Aorta (tissue), 5 donors: ENCODE measurements at places on chromosomes 1 and 21. TPM values are rescaled to one million over a fixed set of nuclear protein-coding genes. Genes with fewer than 3 reads are reported as not detected.

The ILF2 gene
- polyA plus RNA-seq: 67.0 TPM

The INKA2 gene
- not detected for polyA plus RNA-seq

The FGR gene
- 2.8 TPM for polyA plus RNA-seq

The MYOCOS gene
- not detected for polyA plus RNA-seq

The LRRC38 gene
- polyA plus RNA-seq: not detected

The LORICRIN gene
- polyA plus RNA-seq: not detected

The ALX3 gene
- polyA plus RNA-seq: not detected

The C8B gene
- polyA plus RNA-seq: not detected

The SHISA4 gene
- polyA plus RNA-seq: 93.1 TPM

The POU3F1 gene
- polyA plus RNA-seq: not detected

The NUDT17 gene
- polyA plus RNA-seq: 4.1 TPM

The CRYAA gene
- polyA plus RNA-seq: not detected

The AIRE gene
- polyA plus RNA-seq: not detected

The IL10 gene
- 3.0 TPM for polyA plus RNA-seq

The KRTAP12-2 gene
- polyA plus RNA-seq: not detected

The SPATA45 gene
- polyA plus RNA-seq: not detected

The DMRTB1 gene
- not detected for polyA plus RNA-seq

The DEDD gene
- 39.7 TPM for polyA plus RNA-seq

The INTS11 gene
- polyA plus RNA-seq: 48.0 TPM
